ENCODE measurements at places on chromosomes 16 and 17. TPM values are rescaled to one million over a fixed set of nuclear protein-coding genes. Genes with fewer than 3 reads are reported as not detected.

WWP2 gene
- total RNA-seq = 16.3 TPM

BORCS6 gene
- total RNA-seq = 11.4 TPM

COG8 gene
- 29.2 TPM for total RNA-seq

PPY gene
- not detected for total RNA-seq

KRTAP4-4 gene
- total RNA-seq = not detected

C17orf78 gene
- not detected for total RNA-seq

SCNN1G gene
- total RNA-seq = not detected

DNA sequence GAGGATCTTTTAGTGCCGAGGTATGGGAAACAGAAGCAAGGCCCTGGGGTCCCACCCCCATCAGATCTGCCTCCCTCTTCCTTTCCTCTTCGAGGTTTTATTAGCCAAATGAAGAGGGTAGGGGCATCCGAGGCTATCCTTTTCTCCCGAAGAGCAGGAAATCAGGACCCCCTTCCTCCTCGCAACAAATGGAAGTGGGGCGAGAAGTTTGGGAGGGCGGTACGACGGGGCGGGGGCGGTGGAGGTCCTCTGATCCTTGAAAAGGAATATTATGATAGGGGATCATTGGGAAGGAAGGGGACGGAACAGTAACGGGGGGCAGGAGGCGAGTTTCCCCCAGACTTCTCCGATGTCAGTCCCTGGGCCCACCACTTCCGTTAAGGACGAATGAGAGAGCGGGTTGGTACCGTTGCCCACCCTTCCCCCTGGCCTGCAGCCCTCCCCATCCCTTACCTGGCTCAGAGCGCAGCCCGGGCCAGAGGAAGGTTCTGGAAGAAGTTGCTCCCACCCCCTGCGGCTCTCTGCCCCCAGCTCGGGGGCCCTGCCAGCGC, 309 bp downstream of the FOXJ1 start:
- no peak for DNase-seq

GRCh38 chr16:1335211-1335971, 1.9 kb downstream of the BAIAP3 start:
- DNase-seq = no peak

DNA sequence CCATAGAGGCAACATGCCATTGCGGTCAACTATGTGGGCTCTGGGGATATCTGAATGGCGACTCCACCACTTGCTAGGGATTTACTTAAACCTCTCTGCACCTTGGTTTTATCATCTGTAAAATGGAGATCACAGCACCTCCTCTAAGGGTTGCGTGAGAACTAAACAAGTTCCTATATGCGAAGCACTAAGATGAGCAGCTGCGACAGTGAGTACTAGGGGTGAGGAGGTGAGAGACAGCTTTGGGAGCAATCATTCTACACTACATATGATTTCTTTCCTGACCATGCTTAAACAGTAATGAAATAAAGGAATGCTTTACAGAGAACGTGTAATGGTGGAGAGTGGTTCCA, 61.4 kb downstream of the CREBBP start:
- DNase-seq = no peak

GRCh38 chr16:49097964-49098363, 183.7 kb downstream of the CBLN1 start:
- no peak for DNase-seq

GRCh38 chr17:55883149-55883548, 132.3 kb downstream of the PCTP start:
- DNase-seq = no peak

GRCh38 chr17:58818654-58819053, 63.0 kb downstream of the PPM1E start:
- no peak for DNase-seq

DNA sequence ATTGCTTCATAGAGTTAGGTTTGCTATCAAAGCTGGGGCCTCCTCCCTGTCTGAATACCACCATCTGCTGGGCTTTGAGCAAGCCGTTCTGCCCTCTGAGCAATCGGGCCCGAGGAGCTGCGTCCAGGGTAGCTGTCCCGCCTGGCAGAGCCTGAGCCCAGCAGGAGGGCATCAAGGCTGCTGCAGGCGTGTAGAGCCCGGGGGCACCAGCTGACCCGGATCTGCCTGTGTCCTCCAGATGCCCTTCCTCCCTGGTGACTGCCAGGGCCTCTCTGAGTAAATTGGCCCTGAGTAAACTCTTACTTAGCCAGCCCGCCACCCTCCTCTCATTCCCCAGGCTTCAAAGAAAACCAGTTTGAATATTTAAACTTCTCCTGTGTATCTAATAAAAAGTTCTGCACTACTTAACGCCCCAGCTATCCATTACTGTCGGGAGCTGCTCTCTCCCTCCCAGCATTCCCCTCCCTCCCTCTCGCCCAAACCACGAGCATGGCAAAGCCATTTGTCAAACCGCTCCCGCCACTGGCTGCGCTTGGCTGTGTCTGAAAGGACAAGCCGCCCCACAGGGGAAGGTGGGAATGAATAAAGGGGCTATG, 16.4 kb downstream of the CDK5RAP3 start:
- DNase-seq = peak; percentile 64
